ENCODE measurements at places on chromosomes 4 and X. TPM values are rescaled to one million over a fixed set of nuclear protein-coding genes. Genes with fewer than 3 reads are reported as not detected.

The L1CAM gene
- 0.84 TPM for polyA plus RNA-seq

The CT55 gene
- not detected for polyA plus RNA-seq

The SLC6A14 gene
- polyA plus RNA-seq = 0.07 TPM

The FRAS1 gene
- polyA plus RNA-seq = 6.5 TPM

The KIT gene
- 0.23 TPM for polyA plus RNA-seq

Data from pancreas (tissue), 10 donors.